Omental fat pad (tissue), 4 donors: ENCODE measurements at places on chromosomes 11 and 22.

- DNase-seq = no peak
Measured at GRCh38 chr11:7439746-7440320, 45.5 kb upstream of the OLFML1 start.

- no peak for DNase-seq
Measured at GRCh38 chr11:720642-721246, 14.7 kb downstream of the EPS8L2 start.

DNA sequence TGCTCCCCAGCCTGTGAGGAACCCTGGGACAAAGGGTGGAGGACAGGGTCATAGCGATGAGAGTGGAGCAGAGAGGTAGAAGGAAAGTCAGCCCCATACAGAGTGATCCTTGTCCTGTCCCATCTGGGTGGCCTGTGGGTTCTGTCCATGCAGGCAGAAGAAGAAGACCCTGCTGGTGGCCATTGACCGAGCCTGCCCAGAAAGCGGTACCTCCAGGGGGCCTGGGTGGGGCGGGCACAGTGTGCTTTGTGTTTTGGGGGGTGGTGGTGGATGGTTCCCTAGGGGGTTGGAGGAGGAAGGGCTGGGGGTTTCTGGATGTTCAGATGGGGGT, 7.9 kb downstream of the SIDT2 start:
- DNase-seq = no peak

- no peak for DNase-seq
Measured at GRCh38 chr11:69437876-69438205, 43.6 kb upstream of the LINC01488 start.

- DNase-seq = no peak
Measured at GRCh38 chr11:128544471-128545051, 42.8 kb downstream of the ETS1 start.

GRCh38 chr11:120172054-120172911, 34.4 kb upstream of the TRIM29 start:
- DNase-seq = peak; percentile 24

DNA sequence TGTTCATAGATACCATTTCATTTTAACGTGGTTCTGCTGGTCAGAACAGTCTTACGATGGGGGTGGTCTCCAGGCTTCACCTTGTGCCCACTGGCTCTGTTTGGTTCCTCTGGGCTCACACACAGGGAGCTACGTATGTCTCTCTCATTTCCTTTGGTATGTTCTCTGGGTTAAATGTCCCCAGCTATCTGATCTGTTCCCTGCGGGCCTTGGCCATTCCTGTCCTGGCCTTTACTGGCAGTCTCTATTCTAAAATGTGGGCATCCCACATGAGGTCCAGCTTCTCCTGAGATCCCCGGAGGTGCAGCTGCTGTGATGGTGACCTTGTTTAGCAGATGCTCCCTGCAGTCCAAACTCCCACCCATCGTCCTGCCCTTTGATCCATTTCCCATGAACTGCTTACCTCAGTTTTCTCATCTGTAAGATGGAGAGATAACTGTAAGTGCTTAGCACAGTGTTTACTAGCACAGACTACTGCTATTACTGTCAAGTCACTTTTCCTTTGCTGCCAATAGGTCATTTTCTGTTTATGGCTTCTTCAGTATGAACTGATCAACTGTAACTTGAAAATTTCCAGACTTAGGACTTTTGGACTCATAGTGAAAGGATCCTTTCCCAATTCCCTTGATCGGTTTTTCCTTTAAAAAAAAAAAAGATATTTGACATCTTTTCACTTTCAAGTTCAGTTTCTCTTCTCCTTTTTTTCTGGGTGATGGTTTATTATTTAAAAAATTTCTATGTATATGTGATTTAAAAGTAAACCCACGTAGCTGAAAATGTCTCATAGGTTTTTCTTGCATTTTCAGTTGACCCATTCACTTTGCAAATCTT, 92.9 kb downstream of the PTPRJ start:
- DNase-seq = no peak

DNA sequence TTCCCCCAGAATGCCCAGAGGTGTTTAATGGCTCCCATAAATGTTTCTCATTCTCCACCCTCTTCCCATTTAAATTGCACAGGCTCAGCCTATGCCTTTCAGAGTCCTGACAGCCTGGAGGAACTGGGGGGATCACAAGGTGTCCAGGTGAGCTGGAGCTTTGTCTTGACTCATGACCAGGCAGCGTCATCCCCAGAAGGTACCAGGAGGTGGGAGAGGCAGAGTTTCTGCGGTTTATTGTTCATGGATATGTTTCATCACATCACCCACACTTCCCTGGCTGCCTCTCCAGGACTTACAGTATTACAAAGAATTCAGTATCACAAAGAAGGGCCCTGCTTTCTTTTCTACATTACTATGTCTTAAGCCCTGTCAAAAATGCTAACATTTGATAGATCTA, 103.2 kb upstream of the GALNT18 start:
- DNase-seq = no peak

DNA sequence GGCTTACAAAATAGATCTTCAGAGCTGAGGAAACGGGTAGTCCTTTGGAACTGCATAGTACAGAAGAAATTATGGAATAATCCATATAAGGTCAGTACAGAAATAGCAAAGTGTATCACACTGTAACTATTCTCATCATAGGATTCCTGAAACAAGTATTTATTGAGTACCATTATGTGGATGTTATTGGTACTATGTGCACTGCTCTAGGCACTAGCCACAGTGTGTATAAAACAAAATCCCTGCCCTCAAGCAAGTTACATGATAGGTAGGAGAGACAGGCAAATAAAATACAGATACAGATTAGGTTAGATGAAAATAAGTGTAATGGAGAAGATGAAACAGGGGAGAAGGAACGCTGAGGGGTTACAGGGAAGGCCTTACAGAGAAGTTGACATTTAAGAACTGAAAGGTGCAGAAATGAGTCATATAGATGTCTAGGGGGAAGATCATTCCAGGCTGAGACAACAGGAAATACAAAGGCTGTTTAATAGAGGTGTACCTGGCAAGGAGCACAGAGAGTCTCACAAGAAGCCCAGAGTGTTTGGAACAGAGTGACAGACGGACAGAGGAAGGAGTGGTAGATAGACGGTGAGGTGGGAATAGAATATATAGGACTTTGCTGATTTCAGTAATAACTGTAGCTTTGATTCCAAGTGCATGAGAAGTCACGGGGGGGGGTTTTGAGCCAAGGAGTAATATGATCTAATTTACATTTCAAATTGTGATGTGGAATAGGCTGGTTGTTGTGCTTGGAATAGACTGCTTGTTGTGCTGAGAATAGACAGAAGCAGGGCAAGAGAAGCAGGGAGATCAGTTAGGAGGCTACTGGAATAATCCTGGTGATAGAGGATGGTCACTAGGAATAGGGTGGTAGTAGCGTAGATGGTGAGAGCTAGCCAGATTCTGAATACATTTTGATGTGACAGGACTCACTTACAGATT, 13.7 kb downstream of the RNF141 start:
- no peak for DNase-seq

GRCh38 chr11:68997124-68997994, 15.7 kb downstream of the MRGPRF start:
- DNase-seq = no peak

GRCh38 chr11:110972640-110973039, 260.4 kb upstream of the ARHGAP20 start:
- peak; percentile 26 for DNase-seq

GRCh38 chr11:62398011-62398994, 20.5 kb upstream of the SCGB1A1 start:
- DNase-seq = no peak

DNA sequence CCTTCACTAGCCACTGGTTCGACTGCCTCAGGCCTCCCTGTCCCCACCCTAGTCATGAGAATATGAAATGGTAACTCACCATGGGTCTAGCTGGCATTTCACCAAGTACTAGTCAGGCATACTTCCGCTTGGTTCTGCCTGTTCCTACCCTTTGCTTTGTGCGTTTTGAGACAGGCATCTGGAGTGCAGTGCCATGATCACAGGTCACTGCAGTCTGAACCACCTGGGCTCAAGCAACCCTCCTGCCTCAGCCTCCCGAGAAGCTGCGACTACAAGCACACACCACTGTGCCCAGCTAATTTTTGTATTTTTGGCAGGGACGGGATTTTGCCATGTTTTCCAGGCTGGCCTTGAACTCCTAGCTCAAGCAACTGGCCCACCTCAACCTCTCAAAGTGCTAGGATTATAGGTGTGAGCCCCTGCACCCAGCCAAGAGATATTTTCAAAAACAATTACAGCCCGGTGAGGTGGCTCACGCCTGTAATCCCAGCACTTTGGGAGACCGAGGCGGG, 14.1 kb downstream of the HRAS start:
- no peak for DNase-seq

DNA sequence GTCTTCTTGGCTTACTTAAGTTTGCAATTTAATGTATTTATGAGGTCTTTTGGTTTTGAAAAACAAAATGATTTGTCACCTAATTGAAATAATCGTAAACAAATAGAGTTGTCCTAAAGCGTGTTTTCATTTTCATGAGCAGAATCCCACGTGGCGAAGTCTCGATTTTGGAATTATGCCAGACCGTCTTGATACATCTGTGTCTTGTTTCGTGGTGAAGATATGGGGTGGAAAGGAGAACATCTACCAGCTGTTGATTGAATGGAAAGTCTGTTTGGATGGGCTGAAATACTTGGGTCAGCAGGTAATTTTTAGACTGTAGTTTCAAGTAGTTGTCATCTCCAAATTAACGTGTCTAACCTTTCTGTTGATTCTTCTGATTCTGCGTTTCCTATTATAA, 64.7 kb downstream of the UVRAG start:
- no peak for DNase-seq

DNA sequence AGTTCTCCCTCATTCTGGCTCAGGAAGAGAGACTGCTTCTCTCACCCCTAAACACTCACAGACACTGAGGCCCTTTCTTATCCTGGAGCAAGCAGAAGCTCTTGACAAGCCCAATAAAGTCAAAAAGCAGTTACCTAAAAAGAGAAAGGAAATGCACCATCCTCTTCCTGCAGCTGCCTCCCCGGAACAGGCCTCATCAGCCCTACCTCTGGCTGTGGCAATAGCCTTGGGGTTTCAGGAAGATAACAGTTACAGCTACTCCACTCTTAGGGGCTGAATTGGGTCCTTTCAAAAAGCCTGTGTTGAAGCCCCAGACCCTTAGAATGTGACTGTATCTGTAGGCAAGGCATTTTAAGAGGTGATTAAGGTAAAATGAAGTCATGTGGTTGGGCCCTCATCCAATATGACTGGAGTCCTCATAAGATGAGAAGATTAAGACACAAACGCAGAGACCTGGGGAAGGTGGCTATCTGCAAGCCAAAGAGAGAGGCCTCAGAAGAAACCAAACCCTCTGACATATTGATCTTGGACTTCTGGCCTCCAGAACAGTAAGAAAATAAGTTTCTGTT, 3.5 kb upstream of the LGALS12 start:
- DNase-seq = no peak

DNA sequence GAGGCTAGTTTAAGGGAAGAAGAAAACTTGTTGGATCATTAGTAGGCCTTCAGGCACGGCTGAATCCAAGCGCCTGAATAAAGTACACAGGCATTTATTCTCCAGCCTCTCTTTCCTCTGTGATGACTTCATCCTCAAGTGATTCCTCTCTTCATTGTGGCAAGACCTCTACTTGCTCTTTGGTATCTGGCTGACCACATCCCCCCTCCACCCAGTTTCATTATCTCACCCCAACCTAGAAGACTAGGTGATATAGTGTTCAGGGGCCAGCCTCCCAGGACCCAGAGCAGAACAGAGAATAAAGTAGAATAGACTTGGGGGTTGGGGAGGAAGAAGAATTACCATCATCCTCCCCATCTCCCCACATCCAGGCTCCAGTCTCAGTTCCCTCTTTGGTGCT, 189.3 kb downstream of the MIAT start:
- DNase-seq = no peak

DNA sequence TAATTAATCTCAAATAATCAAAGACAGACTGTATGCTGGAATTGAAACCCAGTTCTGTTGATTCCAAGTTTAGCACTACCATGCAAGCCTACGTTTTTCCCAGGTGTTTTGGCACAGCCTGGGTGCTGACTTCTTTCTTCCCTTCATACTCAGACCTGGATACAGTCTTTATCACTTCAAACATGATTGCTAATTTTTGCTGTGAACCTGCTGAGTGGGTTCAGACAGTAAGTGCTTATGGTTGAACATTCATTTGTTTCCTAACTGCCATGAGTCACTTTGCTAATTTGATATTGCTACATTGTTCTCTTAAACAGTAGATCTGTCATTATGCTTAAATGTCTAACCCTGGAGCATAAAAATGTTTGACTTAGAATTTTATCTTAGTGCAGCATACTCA, 12.2 kb downstream of the PAAF1 start:
- no peak for DNase-seq

GRCh38 chr11:94649964-94650623, 82.9 kb downstream of the PIWIL4 start:
- DNase-seq = no peak

GRCh38 chr11:18754308-18754707, 28.3 kb upstream of the IGSF22 start:
- no peak for DNase-seq

DNA sequence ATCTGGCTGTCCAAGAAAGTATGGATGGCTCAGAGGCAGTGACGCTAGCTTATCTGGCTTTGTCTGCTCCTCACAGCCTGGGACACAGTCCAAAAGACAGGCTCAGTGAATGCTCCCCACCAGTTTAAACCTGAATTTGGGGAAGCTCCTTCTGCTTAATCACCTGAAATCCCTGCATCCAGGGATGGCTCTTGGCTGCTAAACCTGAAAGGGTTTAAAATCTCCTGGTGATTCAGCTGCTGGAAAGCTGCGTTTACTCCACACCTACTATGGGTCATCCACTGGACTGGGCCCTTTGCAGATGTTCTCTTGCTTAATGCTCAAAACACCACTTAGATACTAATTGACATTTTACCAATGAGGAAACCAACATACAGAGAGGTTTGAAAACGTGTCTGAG, 302.0 kb upstream of the NARS2 start:
- no peak for DNase-seq

- no peak for DNase-seq
Measured at GRCh38 chr11:14854057-14854456, 38.0 kb downstream of the CYP2R1 start.
